SHP77 treated with DMSO at 0.1 percent for 48 hours (cell line): ENCODE measurements at places on chromosomes 1 and 21.

- DNase-seq: no peak
These were observed 3.0 kb downstream of the TSPEAR start for GRCh38 chr21:44708213-44708865.

DNA sequence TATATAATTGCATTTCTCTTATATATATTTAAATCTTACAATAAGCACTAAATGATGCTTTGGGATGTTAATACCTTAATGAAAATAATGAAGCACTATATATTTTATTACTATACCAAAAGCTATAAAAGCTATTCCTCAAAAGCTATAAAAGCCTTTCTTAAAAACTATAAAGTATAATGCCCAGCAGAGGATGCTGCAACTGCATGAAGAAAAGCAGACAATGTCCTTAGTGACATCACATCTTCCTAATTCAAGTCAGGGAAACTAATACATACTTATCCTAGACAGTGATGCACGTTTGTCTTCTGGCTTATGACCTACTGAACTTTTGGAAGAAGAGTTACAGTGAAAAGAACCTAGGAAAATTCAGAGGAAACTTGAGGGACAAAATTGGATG lies 13.6 kb upstream of the C1orf185 start:
- DNase-seq: no peak

- DNase-seq: no peak
These were observed 477.2 kb upstream of the CAMK1G start for GRCh38 chr1:209106237-209106741.

DNA sequence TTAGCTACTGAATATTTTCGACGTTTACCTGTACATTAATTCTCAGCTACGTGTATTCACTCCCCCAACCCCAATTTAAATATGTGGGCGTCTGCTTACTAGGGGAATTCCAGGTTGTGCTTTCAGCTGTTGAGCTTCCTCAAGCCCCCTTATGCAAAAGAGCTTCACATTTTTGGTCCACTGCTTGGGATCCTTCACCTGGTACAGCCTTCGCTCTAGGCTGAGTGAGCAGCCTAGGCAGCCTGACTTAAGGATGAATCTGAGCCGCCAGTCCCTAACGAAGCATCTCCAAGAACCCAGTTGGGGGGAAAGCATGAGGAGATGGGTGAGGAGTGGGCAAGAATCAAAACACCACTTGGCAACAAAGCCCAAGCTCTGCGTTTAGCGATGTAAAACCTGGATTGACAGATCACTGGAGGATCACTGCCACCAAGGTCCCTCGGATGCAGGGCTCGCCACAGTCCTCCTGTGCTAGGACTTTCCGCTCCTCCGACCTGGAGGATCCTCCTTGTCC lies 674 bp downstream of the BCL10 start:
- DNase-seq: no peak

DNA sequence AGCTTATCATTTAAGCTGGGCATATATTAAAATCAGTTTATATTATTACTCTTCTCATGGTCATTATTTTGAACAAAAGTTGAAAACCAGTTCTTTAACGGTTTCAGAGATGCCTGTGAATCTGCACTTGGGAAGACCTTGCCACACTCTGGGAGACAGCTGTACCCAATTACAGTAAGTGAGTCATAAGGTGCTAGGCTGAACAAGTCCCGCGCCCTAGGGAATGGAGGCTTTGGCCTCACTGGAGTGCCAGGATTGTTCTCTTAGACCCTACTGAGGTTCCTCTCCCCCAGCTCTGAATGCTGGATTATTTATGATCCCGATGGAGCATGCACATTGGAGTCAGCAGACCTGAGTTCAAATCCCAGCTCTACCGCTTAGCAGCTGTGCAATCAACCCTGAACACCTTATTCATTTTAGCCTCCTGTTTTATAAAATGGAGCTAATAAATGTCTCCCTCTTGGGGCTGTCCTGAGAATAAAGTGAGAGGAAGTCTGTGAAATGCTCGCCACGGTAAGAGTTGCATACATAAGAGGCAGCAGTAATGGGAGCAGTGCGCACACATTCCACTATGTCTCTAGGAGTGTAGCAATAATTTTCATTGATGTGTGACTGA lies 266.2 kb downstream of the FOXD2 start:
- no peak for DNase-seq

DNA sequence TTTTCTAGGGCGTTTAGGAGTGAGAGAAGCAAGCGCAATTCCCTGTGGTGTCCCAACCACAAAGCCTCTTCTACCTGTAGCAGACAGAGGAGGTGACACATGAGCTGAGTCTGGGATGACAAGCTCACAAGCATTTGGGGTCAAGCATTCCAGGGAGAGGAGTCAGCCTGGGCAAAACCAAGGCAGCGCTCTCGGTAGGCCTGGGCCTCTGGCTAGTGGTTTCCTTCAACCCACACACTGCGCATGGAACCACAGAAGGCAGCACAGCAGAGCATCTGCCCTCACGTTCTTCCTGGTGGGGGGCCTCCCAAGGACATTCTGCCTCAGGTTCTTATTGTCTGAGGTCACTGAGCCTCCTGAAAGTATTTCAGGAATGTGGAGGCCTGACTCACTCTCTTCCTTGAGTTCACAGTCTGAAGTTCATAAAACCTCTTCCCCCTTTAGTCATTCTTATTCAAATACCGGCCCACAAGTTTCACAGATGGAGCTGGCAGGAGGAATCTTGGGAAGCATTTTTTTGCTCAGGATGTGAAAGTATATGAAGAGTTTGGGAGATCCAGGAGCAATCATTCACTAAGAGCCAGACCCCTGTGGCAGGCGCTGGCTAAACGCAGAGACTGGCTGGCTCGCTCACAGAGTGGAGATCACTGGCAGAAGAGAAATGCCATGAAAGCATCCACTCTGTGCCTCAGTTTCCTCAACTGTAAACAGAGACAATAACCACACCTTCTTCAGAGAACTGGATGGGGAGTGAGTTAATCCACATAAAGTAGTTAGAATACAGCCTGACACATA lies 26.8 kb downstream of the CCN1 start:
- DNase-seq: no peak

DNA sequence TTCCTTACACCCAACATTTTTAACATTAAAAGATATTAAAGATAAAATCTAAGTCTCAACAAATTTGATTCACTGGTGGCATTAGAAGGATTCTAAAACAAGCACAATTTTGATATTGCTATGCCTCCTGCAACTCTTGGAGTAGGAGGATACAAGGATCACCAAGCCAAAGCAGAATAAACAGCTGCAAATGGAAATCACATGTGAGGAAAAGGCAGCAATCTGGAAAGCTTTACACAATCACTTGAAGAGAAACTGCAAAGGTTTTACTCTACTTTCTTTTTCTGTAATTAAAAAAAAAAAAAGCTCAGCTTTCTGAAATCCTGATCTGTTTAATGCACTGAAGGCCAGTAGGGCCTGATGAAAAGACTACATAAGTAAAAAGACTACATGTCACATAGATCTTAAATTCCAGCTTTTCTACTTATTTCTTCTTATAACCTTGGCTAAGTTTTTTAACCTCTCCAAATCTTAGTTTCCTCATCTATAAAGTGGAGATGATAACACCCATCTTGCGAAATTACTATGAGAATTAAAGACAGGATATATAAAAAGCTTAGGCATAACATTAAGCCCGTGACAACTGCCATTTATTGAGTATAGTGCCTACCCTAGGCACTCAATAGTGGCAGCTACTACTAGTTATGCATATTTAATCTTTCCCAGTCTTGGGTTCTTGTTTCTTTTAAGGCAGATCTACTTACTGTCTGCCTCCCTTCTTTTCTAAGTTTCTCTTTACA lies 73.5 kb downstream of the EPS15 start:
- no peak for DNase-seq

DNA sequence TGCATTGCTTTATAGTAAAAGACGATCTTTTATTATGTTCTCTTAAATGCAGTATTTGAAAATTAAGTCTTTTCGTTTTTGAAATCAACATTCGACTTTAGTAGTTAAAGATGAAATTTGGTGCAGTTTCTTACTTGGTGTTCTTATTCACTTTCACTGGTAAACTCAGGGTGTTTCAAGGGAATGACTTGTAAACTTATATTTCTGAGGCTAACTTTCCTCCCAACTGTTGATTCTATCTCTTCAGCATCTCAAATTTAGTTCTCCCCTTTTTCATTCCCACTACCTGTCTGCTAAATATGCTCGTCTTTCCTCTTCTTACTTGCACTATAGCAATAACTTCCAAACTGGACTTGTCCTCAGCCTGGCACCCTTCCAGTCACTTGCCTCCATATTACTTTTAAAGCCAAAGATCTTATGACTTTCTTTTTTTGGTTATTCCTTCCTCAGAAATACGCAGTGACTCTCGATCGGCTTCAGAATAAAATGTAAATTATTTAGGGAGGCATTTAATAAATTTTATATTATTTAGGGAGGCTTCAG lies 988 bp downstream of the SLC35A3 start:
- DNase-seq: no peak
